ENCODE measurements at places on chromosomes 16 and 17.

DNA sequence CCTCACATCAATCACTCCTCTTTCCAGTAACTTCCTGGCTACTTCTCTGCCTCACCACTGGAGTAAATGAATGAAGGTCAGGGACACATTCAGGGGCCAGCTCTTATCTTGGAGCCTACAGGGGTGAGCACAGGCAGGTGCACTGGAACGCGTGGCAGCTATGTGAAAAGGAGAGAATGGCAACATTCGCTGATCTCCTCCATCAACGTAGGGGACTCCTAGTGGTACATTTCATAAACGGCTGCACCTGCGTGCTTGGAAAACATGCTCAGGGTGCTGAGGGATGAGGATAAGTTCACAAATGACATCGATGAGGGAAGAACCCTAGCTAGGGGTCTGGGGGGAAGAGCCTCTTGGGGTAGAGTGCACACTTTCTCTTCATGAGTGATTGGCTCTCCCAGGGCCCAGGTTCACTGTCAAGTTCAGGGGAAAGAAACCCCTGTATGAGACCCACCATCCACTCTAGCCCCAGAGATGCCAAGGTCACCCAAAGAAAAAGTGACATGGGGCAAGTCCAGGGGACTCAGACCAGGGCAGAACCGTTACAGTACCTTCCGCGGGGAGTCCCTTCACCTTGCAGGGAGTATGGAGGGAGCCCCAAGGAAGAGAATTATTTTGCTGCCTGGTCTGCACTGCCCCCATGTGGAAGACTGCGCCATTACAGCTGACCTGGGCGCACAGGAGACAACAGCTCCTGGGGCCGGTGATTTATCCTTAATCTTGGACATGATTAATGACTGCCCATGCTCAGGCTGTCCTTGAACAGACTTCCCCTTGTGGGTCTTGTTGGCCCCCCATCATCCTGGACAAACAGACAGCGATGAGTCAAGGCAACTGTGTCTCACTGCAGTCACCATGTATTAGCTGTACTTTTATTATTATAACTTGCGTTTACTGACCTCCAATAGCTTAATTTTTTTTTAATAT, 30.1 kb downstream of the VAC14 start:
- DNase-seq: peak; percentile 41

- no peak for DNase-seq
These were observed 163.0 kb downstream of the ABCA8 start for GRCh38 chr17:68792042-68792685.

GRCh38 chr17:27315322-27315721, 21.4 kb downstream of the WSB1 start:
- no peak for DNase-seq

DNA sequence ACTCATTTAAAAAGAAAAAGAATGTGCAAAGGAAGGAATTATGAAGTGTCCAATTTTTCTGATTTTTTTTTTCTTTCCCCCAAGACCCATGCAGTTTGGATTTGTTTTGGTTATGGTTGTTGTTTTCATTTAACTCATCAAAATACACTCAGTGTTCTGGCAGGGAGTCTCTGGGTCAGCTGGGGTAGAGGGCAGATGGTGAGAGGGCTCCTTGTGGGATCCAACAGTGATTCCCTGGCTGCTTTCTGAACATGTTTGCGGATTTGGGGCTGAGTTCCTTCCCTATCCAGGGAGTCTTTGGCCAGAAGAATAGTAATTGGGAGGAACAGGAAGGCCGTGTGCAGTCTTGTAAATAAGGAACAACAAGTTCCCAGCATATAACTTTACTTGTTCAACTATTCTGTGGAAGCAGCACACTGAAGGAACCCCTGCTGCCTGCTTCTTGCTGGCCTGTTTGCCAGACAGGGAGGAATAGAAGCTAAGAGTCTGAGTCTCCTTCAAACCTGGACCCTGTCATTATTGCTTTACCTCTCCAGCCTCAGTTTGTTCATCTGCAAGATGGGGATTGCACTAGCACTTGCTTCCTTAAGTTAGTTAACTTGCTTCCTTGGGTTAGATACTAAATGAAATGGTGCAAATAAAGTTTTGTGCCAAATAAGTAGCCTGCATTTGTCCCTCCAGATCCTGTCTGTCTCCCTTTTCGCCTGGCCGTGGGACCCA, 32.1 kb downstream of the C17orf67 start:
- DNase-seq: no peak

DNA sequence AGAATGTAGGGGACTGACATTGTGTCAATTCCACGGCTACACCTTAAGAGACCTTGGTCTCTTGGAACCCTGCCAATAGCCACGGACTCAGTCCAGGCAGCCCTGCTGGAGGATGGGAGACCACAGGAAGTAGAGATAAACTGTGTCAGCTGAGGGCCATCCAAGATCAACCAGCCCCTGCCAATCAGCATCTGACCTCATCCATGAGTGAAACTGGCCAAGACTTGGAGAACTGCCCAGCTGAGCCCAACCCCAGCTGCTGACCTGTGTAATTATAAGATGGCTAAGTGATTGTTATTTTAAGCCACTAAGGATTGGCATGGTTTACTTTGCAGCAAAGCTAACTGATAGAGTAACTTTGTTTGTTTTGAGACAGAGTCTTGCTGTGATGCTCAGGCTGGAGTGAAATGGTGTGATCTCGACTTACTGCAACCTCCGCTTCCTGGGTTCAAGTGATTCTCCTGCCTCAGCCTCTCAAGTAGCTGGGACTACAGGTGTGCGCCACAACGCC, 13.3 kb upstream of the YWHAE start:
- DNase-seq: peak; percentile 60

DNA sequence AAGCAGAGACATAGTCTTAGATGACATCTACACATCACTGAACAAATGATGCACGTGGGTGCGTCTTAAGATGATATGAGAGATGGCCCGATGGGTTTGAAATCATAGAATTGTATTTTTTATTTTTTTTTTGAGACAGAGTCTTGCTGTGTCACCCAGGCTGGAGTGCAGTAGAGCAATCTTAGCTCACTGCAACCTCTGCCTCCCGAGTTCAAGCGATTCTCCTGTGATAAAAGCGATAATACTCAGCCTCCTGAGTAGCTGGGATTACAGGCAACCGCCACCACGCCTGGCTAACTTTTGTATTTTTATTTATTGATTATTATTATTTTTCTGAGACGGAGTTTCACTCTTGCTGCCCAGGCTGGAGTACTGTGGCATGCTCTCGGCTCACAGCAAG, 5.3 kb downstream of the ST6GALNAC1 start:
- no peak for DNase-seq

- DNase-seq: no peak
These were observed 136.2 kb upstream of the DNAH9 start for GRCh38 chr17:11461993-11462548.

GRCh38 chr16:48446534-48446920, 61.3 kb upstream of the SIAH1 start:
- DNase-seq: no peak

DNA sequence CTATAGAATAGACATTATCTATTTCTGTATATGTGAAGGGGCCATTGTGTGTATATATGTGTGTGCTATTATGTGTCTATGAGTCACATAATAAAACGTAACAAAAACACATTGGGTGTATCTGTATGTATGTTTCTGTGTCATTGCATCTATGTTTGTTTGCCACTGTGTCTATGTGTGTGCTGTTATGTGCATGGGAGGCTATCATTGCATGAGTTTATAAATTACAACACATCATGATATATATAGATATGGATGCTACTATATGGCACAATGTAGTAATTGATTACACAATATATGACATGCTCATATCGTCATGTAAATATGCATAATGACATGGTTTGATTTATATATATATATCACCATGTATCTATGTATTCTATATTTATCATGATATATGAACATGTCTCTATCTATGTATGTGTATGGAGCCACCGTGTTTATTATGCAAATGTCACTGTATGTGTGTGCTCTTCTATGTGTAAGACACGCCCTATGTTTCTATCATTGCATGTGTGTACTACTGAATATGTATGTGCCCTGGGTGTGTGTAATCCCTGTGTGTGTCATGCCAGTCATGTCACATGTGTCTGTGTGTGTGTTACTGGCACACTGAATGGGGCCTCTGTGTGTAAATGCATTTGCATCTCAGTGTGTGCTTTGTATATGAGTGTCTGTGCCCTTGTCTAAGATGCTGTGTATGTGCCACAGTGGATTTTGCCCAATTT, 1.4 kb upstream of the TSPOAP1 start:
- no peak for DNase-seq

- no peak for DNase-seq
These were observed 16.9 kb downstream of the CREBBP start for GRCh38 chr16:3863587-3863986.

- DNase-seq: no peak
These were observed 258.8 kb upstream of the CDH5 start for GRCh38 chr16:66107661-66108060.

DNA sequence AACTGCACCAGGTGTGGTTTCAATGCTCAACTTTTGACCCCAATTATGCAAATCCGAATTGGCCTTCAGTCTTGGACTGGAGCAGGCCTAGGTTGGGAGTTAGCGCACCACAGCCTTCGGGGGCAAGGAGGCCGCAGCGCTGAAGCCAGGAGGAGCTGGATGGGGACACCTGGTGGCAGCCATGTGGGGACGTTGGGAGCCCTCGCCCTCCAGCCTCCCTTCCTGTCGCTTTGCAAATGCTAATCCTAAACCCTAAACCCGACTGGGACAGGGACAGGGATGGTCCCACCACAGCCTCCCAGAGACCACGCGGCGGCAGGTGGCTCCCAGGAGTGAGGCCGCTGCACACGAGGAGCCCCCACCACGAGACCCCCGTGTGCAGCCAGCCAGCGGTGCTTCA, 58.7 kb downstream of the KLHDC4 start:
- no peak for DNase-seq

- DNase-seq: no peak
These were observed 2.1 kb downstream of the MPO start for GRCh38 chr17:58278661-58279015.

All from Panc1 (cell line).